ENCODE measurements at places on chromosomes 2 and 18.
A peak's percentile ranks its signal among the peaks of the same experiment; 100 is the strongest.

DNA sequence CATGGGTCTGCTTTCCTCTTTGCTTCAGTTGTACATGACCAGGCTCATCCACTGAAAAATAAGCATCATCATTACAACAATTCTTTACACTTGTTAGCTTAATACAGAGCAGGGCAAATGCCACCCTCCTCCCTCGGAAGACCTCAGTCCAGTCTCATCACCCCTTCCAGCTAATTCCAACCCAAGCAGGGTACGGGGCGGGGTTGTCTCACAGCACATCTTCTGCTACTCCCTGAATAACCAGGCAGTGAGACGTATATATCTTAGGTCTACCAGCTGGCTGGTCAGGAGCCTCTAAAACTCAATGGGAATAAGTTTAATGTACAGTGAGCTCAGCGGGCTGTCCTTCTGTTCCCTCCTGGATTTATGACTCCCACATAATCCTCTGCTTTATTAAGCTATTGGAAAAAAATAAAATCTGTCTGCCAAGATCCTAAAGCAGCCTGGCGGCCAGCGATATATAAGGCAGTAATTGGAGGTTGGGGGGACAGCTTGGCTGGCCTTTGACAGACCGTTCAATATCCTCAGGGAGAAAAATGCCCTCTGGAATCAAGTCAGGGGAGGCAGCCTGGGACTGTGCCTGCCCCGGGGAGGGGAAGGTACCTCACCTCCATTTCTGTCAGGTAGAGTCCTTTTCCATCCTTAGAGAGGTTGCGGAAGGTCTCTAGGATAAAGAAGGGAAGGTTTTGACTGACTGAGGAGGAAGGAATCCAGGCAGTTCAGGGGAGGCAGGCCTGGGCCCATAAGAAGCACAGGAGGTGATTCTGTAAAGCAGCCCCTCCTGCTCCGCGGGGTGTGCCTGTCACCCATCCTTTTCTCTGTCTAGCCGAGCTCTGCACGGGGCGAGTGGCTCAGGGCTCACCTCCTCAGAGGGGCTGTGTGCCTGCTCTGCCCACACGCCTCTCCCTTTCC, 76.3 kb downstream of the CAPN13 start:
- DNase-seq: no peak

DNA sequence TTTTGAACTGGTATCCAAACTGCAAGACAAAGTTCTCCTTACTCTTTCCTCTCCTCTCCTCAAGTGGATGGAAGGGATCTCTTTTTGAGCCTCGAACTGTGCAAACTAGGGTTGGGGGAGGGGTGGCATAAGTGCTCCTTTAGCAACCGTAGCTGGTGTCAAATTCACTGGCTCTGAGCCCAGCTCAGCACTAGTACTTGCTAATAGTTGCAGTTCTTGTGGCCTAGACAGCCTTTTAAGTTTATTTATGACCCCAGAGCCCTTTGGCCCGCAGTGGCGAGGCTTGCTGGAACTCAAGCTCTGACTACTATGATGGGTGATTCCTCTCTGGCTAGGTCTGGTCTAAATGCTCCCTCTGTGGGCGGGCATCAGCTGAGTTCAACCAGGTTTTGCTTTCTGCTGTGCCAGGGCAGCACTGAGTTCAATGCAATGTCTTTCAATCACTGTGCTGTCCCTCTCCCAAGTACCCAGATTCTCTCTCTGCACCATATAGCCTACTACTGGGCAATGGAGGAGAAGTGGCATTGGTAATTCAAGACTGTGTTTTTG, 528.4 kb upstream of the SYT4 start:
- peak; percentile 48 for DNase-seq

GRCh38 chr18:12028674-12029073, 47.4 kb downstream of the IMPA2 start:
- no peak for DNase-seq

DNA sequence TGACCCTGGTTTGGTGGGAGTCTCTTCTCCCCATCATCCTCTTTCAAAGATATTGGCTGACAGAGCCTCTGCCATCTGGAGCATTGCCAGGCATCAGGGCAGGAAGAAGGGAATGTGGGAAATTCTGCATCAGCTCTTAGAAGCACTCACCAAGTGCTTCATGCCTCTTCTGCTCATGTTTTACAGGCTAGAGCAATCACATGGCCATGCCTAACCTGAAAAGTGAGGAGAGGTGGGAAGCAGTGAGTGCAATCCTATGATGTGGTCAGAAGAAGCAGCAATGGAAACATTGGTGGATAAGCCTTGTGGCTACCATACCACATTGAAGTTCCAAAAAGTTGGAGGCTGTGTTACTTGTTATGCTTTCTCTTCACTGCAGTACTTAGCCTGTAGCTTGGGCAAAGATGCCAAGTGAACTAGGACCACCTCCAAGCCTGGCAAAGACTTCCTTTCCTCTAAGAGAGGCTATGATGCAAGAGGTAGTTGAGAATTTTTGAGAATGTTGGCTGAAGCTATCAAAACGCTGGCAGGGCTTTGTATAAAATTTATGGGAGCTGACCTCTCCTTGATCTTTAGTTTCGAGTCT, 64.1 kb downstream of the BCL2L11 start:
- DNase-seq: no peak

GRCh38 chr18:26307161-26307773, 81.0 kb downstream of the TAF4B start:
- DNase-seq: peak; percentile 55
